ENCODE measurements at places on chromosomes 16 and 17.

- no peak for DNase-seq
Measured at GRCh38 chr16:54715011-54715410, 215.7 kb upstream of the IRX5 start.

GRCh38 chr17:59762824-59763374 lies 55.4 kb downstream of the VMP1 start:
- no peak for DNase-seq

GRCh38 chr17:32136856-32137255 lies 5.4 kb upstream of the RHOT1 start:
- no peak for DNase-seq

- DNase-seq, result no peak
Measured at GRCh38 chr17:59230764-59231163, 10.5 kb downstream of the GDPD1 start.
